ENCODE measurements at places on chromosomes 3 and 15.

DNA sequence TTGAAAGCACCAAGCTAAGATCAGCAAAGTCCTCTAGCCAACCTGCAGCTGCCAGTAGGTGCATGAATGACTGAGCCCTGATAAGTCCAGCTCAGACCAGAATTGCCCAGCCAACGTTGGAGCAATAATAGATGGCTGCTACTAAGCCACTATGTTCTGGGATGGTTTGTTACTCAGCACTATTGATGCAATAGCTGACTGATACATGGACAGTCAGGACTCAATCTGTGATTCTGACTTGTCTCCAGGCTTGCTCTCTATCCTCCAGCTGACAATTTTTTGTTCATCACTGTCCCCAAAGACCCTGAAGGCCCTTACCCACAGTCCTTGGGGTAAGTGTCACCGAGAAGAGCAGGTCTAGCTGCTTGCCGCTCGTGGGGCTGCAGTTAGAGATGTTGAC is 55.3 kb downstream of the CDCP1 start:
- DNase-seq = no peak

DNA sequence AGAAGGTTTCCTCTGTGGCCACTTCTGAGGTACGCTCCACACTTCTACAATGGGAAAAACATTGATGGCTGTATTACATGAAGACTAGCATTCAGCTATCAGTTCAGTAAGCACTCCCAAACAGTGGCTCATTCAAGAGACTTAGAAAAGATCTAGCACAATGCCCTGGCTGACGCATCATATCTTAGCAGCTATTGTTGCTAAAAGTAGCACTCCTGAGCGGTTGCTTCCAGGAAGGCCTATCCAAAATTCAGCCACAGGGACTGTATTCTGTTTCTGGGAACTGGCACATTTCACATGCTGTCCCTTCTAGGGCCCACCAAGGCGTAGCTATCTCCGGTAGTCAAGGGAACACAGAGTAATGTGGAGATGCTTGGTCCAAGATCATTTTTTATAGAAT is 21.2 kb upstream of the SPRED1 start:
- no peak for DNase-seq

GRCh38 chr15:78761891-78762385 is 49.3 kb downstream of the ADAMTS7 start:
- peak; percentile 16 for DNase-seq

GRCh38 chr15:39300451-39301153 is 280.3 kb upstream of the THBS1 start:
- DNase-seq = no peak

DNA sequence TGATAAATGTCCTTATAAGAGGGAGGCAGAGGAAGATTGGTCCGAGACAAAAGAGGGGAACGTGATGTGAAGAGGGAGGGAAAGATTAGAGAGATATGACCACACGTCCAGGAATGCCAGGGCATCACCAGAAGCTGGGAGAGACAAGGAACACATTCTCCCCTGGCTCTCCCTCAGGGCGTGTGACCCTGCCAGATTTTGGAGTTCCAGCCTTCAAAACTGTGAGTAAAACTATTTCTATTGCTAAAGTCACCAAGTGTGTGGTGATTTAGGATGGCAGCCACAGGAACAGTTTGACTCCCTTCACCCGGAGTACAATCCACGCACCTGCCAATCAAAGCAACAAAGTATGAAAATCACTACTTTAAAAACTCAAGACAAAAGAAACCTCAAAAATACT is 32.1 kb upstream of the TJP1 start:
- DNase-seq = no peak

- no peak for DNase-seq
These were observed 232.5 kb upstream of the TBL1XR1 start for GRCh38 chr3:177429771-177430170.

DNA sequence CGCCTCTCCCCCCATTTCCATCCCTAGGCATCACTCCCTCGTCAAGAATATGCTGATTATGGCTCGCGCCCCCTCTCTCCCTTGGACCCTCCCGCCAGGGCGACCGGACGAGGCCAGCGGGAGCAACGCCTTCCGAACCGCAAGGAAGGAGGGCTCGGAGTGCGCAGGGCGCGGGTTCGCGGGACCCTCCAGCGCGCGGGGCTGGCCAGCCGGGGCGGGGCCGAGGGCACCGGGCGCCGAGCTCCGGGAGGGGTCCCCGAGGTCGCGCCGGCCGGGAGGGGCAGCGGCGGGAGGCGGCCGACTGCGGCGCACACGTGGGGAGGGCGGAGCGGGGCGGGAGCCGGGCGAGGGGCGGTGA is 483 bp downstream of the EHD4 start:
- DNase-seq = no peak

DNA sequence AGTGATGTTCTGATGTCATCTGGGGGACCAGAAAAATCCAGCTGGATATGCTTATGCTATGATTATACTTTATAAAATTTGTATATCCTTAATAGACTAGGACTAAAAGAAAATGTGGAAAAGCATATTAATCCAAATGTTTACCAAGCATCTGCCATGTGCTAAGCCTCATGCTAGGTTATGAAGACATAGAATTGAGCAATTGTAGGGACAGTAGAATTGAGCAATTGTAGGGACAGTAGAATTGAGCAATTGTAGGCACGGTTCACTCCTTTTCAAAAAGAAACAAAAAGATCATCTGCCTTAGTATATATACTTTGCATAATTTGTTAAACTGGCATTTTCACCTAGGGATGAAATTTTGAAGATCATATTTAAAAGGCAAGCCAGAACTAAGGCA is 18.3 kb downstream of the ABHD5 start:
- no peak for DNase-seq

DNA sequence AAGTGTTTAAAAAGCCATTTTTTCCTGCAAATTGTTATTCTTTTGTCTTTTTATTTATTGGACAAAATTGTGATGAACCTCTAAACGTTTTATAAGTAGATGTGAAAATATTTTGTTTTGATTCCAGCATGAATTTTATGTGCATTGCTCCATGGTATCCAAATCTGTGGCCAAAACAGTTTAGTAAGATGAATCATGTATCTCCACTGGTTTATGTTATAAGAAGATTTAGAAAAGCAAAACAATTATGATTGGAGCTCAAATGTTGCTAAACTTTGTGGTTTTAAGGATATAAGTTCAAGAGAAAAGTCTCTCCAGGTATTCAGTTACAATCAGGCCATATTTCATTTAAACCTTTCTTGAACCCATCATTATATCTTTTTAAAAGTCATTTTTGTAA is 80.9 kb downstream of the NECTIN3 start:
- no peak for DNase-seq

DNA sequence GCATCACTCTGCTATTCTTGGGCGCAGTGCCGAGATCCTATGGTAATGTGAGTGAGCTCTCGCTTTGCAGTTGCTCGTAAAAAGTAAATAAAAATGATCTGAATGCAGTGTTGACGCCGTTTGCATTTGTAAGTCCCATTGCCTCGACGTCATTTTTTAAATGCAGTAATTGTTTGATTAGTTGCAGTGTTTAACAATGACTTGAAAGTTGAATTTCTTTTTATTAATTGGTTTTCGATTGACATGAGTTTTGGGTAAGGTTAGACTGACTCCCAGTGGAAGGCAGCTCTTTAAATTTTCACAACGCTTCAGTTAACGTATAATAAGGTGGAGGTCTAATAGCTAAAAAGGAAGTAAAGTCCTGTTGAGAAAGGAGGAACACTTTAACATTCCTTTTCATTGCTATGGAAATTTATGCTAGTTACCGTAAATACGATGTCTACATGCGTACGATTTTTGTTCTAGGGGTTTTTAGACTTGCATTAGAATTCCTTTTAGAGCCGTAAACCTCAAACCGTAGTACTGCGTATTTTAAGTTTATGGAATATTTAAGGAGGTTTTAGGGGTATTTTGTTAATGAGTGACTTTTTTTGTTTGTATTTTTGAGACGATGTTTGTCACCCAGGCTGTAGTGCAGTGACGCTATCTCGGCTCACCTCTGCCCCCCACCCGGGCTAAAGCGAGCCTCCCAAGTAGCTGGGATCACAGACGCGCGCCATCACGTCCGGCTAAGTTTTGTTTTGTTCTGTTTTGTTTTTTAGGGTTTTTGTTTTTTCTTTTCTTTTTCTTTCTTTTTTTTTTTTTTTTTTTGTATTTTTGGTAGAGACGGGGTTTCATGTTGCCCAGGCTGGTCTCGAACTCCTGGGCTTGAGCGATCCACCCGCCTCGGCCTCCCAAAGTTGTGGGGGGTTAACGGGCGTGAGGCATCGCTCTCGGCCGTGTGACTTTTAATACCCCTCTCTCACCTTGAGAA is 1.4 kb downstream of the MORF4L1 start:
- no peak for DNase-seq

DNA sequence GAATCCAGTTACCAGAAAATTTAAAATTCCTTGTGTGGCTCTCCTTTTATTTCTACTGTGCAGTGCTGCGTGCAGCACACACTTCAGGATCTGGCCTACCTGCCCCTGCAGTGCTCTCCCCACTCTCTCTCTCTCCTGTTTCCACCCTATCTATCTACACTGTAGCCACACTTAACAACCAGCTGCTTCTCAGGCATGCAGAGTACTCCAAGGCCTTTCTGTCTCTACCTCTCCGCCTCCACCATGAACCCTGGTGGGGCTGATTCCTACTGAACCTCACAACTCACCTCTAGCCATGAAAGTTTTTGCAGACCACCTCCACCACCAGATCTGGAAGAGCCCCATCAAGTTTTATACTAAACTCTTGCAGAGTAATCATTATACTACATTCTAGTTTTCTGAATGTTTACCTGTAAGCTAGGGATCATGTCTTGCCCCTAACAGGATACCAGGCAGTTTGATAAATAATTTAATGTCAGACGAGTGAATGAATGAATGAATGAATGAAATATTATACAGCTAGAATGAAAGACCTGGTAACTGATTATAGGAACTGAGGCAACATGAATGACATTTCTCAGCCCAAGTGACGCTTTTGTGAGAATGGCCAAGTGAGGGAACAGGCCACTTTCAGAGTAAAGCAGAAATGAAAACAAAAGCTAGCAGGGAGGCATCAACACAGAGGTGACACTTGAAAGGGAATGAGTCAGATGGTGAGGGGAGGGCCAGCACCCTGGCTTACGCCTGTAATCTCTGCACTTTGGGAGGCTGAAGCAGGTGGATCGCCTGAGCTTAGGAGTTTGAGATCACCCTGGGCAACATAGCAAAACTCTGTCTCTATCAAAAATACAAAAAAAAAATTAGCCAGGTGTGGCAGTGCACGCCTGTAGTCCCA is 363.5 kb downstream of the FOXP1 start:
- DNase-seq = no peak

DNA sequence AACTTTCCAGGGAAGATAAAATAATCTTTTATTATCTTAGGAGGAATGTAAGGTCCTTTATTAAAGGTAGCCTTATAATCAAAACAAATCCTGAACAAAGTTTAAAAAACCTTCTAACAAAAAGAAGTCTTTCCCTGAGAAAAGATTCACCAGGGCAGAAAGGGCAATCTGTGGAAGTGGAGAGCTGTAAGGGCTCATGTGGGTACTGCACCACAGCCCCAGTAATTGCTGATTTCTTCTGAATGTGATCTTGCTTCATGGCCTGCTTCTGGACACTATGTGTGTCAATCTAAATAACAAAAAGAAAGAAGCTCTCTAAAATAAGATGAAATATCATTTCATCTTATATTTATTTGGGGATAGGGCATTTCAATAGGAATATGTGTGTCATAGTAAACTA is 1501.6 kb downstream of the OTOL1 start:
- no peak for DNase-seq

DNA sequence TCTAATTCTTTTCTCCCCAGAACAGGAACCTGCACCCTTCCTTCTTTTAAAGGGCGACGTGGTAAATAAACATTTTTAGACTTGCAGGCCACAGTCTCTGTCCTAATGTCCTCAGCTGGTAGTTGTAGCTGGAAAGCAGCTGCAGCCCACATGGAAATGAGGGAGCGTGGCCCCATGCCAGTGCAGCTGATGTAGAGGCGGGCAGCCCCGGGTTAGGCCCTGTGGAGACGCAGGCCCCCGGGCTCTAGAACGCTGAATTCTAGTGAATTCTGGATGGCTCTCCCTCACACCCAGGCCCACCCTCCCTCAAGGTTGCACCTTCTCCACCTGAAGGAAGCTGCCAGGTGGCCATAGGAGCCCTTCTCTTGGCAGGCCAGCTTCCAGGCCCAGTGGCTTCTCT is 52.3 kb downstream of the PGPEP1L start:
- peak; percentile 60 for DNase-seq

DNA sequence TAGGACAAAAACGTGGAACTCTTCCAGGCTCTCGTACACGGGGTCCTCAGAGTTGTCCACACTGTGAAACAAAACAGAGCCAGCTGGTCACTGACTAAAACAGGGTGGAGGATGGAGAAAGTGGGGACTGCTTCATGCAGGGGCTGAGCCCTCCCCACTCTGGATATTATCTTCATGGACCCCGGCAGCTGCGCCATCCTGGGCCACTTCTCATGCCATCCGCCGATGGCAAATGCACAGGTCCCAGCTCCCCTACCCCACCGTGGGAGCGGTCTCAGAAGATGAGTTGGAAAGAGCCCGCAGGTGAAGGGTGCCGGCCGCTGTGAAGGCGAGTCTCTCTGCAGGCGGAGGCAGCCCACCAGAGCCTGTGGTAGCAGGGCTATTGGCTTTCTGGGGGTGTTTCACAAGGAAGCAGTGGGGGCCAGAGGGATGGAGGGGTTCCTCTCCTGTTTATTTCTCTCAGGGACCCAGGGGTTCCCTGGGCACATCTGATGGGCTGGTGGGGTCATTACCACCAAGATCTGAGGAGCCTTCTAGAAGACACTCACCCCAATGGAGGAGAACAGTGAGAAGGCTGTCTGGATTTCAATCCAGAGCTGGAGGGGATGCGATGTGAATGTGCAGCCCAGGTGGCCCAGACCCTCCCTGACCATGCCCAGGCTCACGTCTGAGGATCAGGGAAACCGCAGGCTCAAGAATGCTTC is 177.3 kb downstream of the KLF13 start:
- DNase-seq = no peak

- no peak for DNase-seq
These were observed 5.0 kb downstream of the SLC28A1 start for GRCh38 chr15:84889313-84889990.

- no peak for DNase-seq
These were observed 66.7 kb upstream of the GATA2 start for GRCh38 chr3:128559486-128560225.

DNA sequence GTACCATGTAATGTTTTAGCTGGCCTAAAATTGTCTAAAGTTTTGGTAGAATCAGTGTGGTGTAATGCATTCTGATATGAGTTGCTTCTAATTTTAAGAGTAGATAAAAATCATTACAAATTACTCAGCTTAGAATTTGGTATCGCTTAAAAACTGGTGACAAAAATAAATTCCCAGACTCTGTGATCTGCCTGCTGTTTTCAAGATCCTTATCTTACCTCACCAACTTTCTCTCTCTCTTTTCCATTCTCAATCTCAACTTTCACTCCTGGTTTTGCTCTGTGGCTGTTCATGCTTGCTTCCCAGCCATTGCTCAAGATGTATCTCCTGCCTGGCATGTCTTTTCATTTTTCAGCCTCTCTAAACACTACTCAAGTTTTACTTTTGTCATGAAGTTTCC is 45.7 kb downstream of the TCF12 start:
- DNase-seq = no peak

GRCh38 chr15:21267671-21268395 is 172.5 kb downstream of the POTEB3 start:
- no peak for DNase-seq

GRCh38 chr3:148954981-148955380 is 36.4 kb upstream of the GYG1 start:
- no peak for DNase-seq

GRCh38 chr3:82715091-82715856 is 953.8 kb upstream of the GBE1 start:
- no peak for DNase-seq
